ENCODE measurements at places on chromosomes 1 and 21.

GRCh38 chr21:42439284-42440186 is 35.8 kb downstream of the UBASH3A start:
- no peak overlapping the region for H3K4me3 ChIP-seq
- no peaks in the 10 kb centered on the region for H3K4me1 ChIP-seq
- H3K27me3 ChIP-seq: no peaks in the 10 kb centered on the region
- H3K27ac ChIP-seq: no peak overlapping the region
- H3K36me3 ChIP-seq: no peaks in the 10 kb centered on the region
- no peak for DNase-seq

DNA sequence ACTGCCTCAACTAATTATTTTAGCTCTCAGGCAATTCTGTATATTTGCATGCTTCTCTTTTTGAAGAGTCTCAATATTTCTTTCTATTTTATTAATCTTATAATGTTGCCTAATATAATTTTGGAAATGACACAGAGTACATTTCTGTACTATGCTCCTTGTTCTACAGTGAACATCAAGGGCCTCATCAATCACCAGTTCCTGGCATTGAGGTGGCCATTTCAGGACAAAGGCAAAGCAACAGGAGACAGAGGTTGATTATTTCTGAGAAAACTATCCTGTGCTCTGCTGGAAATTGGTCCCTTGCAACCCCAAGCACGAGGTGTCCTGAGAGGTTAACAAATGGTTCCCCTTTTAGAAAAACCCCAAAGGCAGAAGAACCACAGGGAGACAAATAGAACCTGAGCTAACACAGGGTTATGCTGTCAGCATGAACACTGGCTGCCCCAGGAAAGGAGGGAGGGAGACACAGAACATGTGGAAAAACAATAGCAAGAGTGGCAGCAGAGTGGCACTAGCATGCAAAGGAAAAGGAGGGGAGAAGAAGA is 63.9 kb upstream of the VAV3 start:
- no peaks in the 10 kb centered on the region for H3K36me3 ChIP-seq
- H3K27ac ChIP-seq: no peak overlapping the region
- no peaks in the 10 kb centered on the region for H3K4me1 ChIP-seq
- H3K27me3 ChIP-seq: no peaks in the 10 kb centered on the region
- DNase-seq: no peak

DNA sequence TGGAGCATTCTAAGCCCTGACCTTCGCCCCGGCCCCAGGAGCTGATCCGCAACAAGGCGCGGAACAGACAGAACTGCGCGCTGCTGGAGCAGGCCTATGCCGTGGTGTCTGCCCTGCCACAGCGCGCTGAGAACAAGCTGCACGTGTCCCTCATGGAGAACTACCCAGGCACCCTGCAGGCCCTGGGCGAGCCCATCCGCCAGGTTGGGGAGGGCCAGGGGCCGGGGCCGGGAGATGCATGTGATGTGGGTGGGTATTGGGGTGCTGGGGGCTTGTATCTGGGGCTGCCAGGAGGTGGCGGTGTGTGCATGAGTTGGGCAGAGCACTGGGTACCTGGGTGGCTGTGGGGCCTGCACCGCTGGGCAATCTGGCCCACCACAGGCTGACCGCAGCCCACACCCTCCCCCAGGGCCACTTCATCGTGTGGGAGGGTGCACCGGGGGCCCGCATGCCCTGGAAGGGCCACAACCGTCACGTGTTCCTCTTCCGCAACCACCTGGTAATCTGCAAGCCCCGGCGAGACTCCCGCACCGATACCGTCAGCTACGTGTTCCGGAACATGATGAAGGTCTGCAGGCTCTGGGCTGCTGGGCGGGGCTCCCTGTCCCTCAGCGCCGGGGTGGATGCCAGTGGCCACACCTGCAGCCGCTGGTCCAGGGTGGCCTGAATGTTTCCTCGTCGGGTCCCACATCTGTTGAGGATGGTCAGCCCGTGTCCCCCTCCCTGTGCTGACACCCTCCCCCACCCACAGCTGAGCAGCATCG is 65.8 kb downstream of the TRIM11 start:
- H3K4me1 ChIP-seq: no peaks in the 10 kb centered on the region
- H3K27me3 ChIP-seq: no peaks in the 10 kb centered on the region
- no peak overlapping the region for H3K27ac ChIP-seq

DNA sequence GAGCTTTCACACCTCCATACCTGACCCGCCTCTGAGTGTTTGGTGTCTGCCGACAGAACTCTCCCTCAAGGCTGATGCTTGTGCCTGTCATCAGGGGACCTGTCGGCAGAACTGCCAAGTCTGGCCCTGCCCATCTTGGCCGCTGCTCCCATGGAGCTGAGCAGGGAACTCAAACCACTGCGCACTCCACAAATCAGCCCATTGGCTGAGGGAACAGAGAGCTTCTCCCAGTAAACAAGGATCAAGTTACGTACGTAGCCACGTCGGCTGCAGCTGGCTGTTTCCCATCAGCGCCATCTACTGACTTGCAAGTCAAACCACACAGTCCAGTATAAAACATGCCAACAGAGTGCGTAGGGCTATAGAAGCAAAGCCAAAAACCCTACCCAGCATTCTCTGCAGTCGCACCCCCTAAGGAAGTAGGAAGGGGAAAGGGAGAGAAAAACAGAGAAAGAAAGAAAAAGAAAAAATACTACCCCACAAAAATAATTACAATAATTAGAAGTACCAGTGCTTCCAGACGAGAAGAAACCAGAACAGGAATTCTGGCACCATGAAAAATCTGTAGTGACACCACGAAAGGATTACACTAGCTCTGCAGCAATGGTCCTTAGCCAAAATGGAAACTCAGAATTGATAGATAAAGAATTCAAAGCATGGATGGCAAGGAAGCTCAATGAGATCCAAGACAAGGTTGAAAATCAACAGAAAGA is 13.1 kb downstream of the KRTAP13-1 start:
- H3K36me3 ChIP-seq: peaks cover 9% of the 10 kb centered on the region
- H3K4me3 ChIP-seq: no peak overlapping the region
- no peak overlapping the region for H3K27ac ChIP-seq

DNA sequence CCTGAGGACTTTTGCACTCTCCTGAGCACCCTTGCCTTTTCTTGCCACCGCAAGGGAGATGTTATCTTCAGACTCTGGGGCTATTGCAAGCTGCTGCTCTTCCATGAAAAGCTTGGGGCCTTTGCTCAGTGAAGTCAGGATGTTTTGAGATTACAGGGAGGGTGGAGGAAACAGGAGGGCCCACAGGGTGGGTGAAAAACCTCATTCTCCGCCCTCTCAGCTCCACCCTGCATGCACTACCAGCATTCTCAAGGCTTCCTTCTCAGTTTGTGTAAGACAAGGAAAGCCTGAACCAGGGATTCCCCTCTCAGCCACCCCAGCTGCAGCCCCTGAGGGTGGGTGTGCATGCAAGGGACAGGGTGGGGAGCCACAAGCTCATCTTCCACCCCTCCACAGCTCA is 25.8 kb upstream of the ZNF648 start:
- H3K27me3 ChIP-seq: no peaks in the 10 kb centered on the region
- H3K4me3 ChIP-seq: no peak overlapping the region
- DNase-seq: no peak
- H3K27ac ChIP-seq: no peak overlapping the region
- no peaks in the 10 kb centered on the region for H3K36me3 ChIP-seq

- no peaks in the 10 kb centered on the region for H3K27me3 ChIP-seq
- no peak overlapping the region for H3K27ac ChIP-seq
- no peak overlapping the region for H3K4me3 ChIP-seq
- DNase-seq: no peak
- no peaks in the 10 kb centered on the region for H3K36me3 ChIP-seq
Measured at GRCh38 chr1:63705078-63705477, 68.7 kb upstream of the ROR1 start.

- peaks cover 13% of the 10 kb centered on the region for H3K4me1 ChIP-seq
- H3K27me3 ChIP-seq: no peaks in the 10 kb centered on the region
- peak within 1 kb of the TSS; percentile 84 for H3K27ac ChIP-seq
- peak within 1 kb of the TSS; percentile 96 for H3K4me3 ChIP-seq
Measured at GRCh38 chr1:161020509-161021164, at the start of gene F11R. Gene F11R (minus strand): TSS chr1:161021152. CDS start chr1:161021073, 79 bp downstream.

DNA sequence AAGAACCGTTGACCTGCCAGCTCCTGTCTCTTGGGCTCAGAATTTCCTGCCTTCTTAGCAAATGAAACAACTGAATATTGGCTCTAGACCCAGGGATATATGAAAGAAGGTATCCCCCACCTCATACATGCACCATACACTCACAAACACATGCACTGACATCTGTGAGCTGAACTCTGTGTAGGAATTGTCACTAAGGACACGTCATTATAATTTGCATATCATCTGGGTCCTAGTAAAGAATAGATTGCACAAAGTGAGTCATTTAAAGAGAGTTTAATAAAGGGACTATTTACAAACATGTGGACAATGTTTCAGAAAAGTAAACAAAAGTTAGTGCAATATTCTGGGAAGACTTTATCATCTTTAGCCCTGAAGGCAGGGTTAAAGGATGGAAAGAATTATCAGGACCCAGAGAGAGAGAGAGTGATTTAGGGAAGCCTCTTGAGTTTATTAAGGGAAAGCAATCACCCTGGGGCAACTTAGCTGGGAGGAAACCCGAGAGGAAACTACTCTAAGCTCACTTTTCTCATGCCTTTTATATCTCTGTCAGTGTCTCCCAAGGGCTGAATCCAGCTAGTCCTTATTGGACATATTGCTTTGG is 74.1 kb upstream of the PLA2G4A start:
- no peaks in the 10 kb centered on the region for H3K27me3 ChIP-seq
- no peaks in the 10 kb centered on the region for H3K36me3 ChIP-seq
- no peaks in the 10 kb centered on the region for H3K4me1 ChIP-seq
- no peak overlapping the region for H3K27ac ChIP-seq
- DNase-seq: no peak
- no peak overlapping the region for H3K4me3 ChIP-seq

DNA sequence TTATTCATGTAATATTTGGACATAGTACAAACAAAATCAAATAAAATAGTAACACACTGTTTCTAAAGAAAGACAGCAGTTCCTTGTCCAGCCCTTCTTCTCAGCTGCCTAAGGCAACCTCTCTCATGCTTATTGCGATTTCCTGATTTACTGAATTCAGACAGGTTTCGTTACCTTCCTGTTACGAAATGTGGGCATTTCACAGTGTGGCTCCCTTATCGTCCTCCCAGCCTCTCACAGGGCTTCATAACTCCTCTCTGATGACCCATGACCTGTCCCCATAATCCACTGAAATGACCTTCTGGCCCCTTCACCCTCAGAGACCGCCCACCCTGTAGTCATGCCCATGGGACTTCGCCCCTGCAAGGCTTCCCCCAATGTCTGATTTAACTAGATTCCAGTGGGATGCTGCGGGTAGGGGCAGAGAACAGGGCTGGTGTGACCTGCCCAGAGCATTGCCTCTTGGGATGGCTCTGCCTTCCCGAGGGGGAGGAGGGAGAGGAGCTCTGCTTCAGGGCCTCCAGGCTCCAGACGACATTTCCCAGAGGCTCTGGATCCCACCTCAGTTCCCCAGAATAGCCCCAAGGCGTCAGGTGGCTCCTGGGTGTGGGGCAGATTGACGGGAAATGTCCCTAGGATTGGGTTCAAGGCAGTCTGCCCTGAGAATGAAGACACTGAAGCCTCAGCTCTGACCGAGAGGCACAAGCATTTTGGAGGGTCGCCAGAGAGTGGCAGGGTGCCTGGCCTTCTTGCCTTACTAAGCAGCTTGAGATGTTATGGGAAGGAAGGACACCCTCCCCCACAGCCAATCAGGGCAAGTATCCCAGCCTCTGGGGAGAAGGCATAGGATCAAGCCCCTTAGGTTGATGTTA is 20.6 kb downstream of the PADI2 start:
- H3K27ac ChIP-seq: no peak overlapping the region
- DNase-seq: no peak
- H3K27me3 ChIP-seq: no peaks in the 10 kb centered on the region
- no peak overlapping the region for H3K4me3 ChIP-seq
- no peaks in the 10 kb centered on the region for H3K36me3 ChIP-seq

DNA sequence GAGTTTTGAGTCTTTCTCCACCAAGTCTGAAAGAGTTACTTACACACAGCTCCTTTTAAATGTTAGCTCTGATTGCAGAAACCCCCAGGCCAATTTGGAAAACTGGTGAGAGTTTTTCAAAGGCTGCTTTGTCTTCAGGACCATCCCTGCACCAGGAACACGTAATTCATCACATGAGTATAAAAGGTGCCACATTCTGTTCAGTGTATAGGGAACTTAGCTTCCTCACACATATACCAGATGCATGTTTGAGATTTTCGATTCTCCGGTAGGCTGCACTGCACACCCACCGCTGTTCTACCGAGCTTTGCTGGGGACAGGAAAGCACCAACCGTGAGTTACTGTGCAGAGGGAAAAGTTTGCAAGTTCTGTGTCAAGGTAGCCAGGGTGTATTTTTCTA is 28.3 kb upstream of the KCNK2 start:
- H3K36me3 ChIP-seq: no peaks in the 10 kb centered on the region
- no peak for DNase-seq

- H3K27ac ChIP-seq: no peak overlapping the region
- H3K27me3 ChIP-seq: no peaks in the 10 kb centered on the region
- H3K4me3 ChIP-seq: no peak overlapping the region
- peaks cover 44% of the 10 kb centered on the region for H3K36me3 ChIP-seq
- no peaks in the 10 kb centered on the region for H3K4me1 ChIP-seq
Measured at GRCh38 chr1:13617108-13617507, 33.5 kb downstream of the PDPN start.

GRCh38 chr1:63790989-63791388 is 17.2 kb downstream of the ROR1 start:
- H3K27ac ChIP-seq: peak overlapping the region; percentile 63
- peaks cover 59% of the 10 kb centered on the region for H3K4me1 ChIP-seq
- no peaks in the 10 kb centered on the region for H3K27me3 ChIP-seq
- no peak for DNase-seq

DNA sequence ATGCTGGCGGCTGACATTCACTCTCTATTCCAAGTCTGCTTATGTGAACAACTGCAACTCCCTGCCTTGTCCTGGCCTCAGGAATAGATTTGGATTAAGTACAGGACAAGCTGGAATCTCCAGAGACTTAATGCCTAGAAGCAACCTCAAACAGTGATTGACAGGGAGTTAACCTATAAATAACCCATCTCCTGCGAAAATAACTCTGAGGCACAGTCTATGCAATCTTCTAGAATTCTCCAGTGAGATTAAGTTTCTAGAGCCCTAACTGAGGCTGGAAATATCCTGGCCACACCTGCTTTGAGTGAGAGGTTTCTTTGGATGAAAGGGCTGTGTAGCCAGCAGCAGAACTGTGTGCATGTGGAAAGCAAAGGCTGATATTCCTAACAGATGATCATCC is 25.3 kb upstream of the ATP1A1 start:
- DNase-seq: no peak
- H3K4me3 ChIP-seq: no peak overlapping the region
- no peaks in the 10 kb centered on the region for H3K36me3 ChIP-seq
- peaks cover 4% of the 10 kb centered on the region for H3K4me1 ChIP-seq
- H3K27ac ChIP-seq: no peak overlapping the region
- no peaks in the 10 kb centered on the region for H3K27me3 ChIP-seq

GRCh38 chr1:32249831-32250525 is 1.1 kb upstream of the LCK start:
- peaks cover 7% of the 10 kb centered on the region for H3K4me1 ChIP-seq
- DNase-seq: no peak
- no peaks in the 10 kb centered on the region for H3K36me3 ChIP-seq
- H3K4me3 ChIP-seq: peak overlapping the region; percentile 21
- no peaks in the 10 kb centered on the region for H3K27me3 ChIP-seq

GRCh38 chr21:41428311-41428710 is 2.3 kb downstream of the MX1 start:
- H3K27ac ChIP-seq: no peak overlapping the region
- H3K36me3 ChIP-seq: no peaks in the 10 kb centered on the region
- H3K27me3 ChIP-seq: peaks cover 2% of the 10 kb centered on the region
- no peak for DNase-seq
